ENCODE measurements at places on chromosomes 2 and 18.

DNA sequence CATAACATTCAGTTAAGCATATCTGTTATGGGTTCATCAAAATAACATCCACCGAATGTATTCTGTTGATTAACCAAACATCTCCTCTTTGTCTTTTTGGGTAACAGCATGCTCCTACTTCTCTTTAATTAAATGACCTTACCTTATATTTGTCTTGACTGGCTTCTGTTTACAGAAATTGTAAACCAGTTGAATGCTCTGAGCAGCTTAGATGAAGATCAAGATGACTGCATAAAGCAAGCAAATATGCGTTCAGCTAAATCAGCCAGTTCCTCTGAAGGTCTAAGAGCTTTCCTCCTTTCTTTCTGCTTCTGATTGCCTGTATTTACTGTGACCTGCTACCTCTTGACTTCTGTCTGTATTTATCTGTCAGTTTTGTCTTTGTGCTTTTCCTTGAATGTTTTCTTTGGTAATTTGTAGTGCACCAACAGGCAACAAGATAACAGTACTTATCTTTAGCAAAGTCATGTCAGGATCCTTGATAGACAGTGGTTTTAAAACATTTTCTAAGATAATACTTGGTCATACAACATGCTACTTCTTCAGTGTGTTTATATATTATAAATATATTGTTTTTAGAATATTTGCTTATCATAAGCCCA is 152.8 kb downstream of the EHBP1 start:
- no peak for DNase-seq

- peak; percentile 22 for DNase-seq
Measured at GRCh38 chr2:126634273-126634861, 21.6 kb upstream of the GYPC start.

DNA sequence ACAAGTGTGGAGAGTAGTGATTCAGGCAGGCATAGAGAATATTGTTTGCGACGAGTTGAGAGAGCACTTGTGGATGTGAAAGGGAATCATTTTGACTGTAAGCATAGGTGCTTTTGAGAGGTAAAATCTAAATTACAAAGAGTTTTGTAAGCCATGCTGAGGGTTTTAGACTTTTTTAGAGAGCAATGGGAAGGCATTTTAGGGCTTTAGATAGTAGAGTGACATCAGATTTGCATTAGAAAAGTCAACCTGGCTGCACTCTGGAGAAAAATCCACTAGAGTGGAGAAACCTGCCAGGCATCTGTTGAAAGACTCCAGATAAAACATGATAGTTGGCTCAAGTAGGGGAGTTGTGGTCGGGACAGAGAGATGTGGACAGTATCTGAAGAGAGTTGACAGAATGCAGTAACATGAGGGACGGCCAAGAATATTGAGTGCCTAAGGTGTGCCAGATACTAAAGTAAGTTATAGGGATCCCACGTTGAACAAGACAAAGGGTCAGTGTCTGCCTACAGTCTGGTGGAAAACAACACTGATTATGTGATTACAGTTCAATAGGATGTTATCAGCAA is 91.7 kb upstream of the MYO3B start:
- no peak for DNase-seq

GRCh38 chr18:24443870-24444269 is 16.6 kb upstream of the HRH4 start:
- no peak for DNase-seq

DNA sequence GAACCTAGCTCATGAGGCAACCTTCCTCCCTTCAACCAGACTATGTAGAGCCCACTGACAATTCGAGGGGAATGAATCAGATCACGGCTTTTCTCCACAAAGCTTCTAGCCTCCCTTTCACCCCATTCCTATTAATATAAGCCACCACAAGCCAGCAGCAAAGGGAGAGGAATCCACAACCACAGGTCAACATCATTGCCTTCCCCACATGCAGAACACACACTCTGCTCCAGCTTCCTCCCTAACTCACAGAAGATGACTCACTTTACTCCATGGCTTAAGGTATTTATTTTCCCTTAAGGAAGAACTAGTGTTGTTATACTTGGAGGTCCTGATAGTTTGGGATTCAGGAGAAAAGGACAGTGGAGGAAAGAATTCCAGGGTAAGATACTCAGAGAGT is 272.2 kb downstream of the C1D start:
- peak; percentile 89 for DNase-seq

GRCh38 chr2:51410331-51410730 is 378.4 kb upstream of the NRXN1 start:
- no peak for DNase-seq

- no peak for DNase-seq
Measured at GRCh38 chr2:132522901-132523300, 106.3 kb downstream of the GPR39 start.

GRCh38 chr18:31819106-31819924 is 58.6 kb upstream of the SLC25A52 start:
- DNase-seq: peak; percentile 56

GRCh38 chr2:210452194-210452593 is 24.4 kb downstream of the LANCL1 start:
- no peak for DNase-seq

- DNase-seq: peak; percentile 72
Measured at GRCh38 chr2:160279813-160280465, 79.9 kb upstream of the ITGB6 start.

DNA sequence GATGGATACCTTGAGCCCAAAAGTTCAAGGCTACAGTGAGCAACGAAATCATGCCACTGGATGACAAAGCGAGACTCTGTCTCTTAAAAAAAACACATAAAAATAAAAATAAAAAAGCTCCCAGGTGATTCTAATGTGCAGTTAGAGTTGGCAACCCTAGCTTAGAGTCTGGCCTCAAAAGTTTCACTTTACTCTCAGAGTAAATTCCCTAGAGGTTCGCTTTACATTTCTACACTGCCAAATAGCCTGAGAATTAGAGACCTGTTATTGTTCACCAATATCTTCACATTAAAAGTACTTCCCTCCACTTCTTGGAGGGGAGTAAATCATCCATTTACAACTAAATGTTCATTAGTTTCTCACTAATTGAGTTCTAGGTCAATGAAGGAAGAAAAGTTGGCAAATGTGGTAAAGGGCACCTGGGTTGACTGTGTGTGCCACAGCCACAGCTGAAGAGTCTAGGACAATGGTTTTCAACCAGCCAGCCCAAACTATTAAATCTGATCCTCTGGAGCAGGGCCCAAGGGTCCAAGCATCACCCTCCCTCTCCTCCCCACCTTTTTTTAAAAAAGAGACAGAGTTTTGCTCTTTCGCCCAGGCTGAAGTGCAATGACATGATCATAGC is 15.2 kb upstream of the TMEM37 start:
- no peak for DNase-seq

DNA sequence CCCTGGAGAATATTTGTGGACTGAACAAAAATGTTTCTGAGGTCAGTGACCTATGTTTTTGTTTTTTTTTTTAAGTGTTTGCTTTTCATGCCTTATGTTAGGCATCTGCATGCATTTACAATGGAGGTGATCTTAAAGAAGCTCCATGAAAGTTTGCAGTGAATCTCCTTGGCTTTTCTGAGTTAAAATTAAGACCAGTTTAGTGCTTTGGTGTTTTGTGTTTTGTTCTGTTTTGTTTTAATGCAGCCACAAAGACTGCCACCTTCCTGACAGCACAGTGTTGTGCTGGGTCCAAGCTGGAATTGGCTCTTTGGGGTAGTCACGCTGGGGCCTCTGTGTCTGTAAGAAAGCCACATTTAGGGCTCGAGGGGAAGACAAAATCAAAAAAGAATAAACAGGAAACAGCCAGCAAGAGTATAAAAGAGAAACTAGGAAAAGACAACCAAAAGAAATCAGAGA is 396.2 kb downstream of the ARHGAP15 start:
- no peak for DNase-seq

- DNase-seq: no peak
Measured at GRCh38 chr2:55408918-55409868, 10.5 kb downstream of the CCDC88A start.

GRCh38 chr2:128455721-128456050 is 137.0 kb upstream of the HS6ST1 start:
- no peak for DNase-seq

- DNase-seq: no peak
Measured at GRCh38 chr2:105896765-105897163, 152.1 kb downstream of the NCK2 start.

DNA sequence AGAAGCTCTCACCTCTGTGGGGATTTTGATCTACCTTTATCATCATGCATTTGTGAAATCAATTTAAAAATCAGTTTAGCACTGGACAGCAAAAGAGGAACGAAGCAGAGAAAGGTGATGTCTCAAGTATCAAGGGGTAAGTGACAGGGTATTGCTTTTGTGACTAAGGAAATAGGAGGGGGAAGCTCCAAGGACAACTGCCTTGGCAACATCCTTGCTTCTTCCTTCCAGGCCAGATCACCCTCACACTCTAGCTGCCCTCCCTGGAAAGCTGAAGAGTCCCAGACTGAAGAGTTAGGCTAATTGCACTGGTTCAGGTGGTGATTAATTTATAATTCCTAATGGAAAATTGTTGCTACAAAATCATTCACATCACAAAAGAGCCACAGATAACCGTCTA is 859.1 kb upstream of the ACVR2A start:
- no peak for DNase-seq

DNA sequence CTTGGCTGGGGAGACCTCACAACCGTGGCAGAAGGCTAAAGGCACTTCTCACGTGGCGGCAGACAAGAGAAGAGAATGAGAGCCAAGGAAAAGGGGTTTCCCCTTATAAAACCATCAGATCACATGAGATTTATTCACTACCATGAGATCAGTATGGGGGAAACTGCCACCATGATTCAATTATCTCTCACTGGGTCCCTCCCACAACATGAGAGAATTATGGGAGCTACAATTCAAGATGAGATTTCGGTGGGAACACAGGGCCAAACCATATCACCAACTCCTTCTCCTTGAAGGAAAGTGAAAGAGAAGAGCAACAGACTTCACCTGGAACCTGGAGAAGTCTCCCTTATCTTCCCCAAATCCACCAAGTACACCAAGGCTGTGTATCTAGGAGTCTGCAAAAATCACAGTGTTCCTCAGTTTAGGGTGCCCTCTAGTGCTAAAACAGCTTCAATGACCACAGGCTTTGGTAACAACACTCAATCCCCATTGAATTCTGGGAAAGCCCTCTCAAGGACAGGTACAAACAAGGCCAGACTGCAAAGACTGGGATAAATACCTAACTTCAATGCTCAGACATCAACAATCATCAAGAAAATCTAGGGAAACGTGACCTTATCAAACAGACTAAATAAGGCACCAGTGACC is 148.8 kb upstream of the SRD5A2 start:
- peak; percentile 45 for DNase-seq

- no peak for DNase-seq
Measured at GRCh38 chr2:47254464-47254863, 99.4 kb upstream of the STPG4 start.

GRCh38 chr2:127891811-127892210 is 6.1 kb upstream of the AMMECR1L start:
- DNase-seq: peak; percentile 20

GRCh38 chr2:240764605-240765004 is 55.4 kb downstream of the KIF1A start:
- DNase-seq: no peak

DNA sequence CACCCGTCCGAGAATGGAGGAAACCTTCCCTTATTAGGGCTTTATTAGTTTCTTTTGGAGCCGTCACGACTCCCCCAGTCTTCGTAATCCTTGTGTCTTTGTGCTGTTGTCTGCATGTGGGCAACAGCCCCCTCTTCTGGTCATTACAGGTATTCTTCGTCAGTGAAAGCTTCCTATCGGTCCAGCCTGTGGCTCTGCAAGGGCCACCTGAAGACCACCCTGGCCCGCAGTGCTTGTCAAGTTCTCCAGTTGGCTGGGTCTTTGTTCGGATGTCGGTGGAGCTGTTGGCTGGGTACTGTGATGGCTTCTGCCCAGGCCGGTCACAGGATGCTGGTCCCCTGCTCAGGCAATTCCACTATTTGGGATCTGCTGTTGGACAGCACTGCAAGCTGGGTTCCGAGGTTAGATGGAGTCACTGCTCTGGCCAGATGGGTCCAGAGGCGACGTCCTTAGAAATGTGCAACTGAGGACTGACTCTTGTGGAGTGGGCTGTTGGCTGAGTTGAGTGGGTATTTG is 19.2 kb downstream of the E2F6 start:
- peak; percentile 38 for DNase-seq

- no peak for DNase-seq
Measured at GRCh38 chr18:70693246-70693645, 404.4 kb downstream of the SOCS6 start.

DNA sequence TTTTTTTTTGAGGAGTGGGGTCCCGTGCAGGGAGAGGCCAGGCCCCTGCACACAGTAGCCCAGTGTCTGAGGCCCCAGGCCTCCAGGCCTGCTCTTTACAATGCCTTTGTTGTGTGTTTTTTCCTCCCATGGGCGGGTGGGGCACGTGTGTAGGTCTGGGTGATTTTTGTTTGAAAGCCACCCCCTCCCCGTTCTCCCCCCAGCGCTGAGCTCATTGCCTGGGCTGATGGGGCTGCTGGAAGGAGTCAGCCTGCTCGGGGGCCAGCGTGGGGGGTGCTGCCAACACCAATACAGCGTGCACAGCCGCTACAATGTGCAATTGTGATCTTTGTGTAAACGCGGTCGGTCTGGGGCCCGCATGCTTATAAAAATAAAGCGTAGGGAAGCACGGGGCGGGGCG is 142.7 kb downstream of the DYSF start:
- DNase-seq: no peak

GRCh38 chr2:1736045-1736444 is 8.3 kb downstream of the PXDN start:
- DNase-seq: peak; percentile 59

GRCh38 chr2:5242751-5243150 is 449.4 kb upstream of the SOX11 start:
- DNase-seq: no peak

- DNase-seq: no peak
Measured at GRCh38 chr2:238406221-238406997, 20.3 kb upstream of the ASB1 start.

GRCh38 chr18:39843546-39843945 is 2111.5 kb upstream of the PIK3C3 start:
- no peak for DNase-seq

- no peak for DNase-seq
Measured at GRCh38 chr2:88859461-88859860, 168.0 kb downstream of the RPIA start.

- DNase-seq: no peak
Measured at GRCh38 chr18:35267809-35268208, 22.2 kb downstream of the ZSCAN30 start.

- no peak for DNase-seq
Measured at GRCh38 chr2:217314021-217314460, 454.2 kb upstream of the TNP1 start.

GRCh38 chr2:234496835-234497593 is at the start of gene ARL4C:
TSS of gene ARL4C (minus strand) at chr2:234497081. CDS start at chr2:234496586, 495 bp downstream.
- peak; percentile 61 for DNase-seq

GRCh38 chr2:9703701-9704221 is 73.0 kb upstream of the YWHAQ start:
- peak; percentile 94 for DNase-seq

DNA sequence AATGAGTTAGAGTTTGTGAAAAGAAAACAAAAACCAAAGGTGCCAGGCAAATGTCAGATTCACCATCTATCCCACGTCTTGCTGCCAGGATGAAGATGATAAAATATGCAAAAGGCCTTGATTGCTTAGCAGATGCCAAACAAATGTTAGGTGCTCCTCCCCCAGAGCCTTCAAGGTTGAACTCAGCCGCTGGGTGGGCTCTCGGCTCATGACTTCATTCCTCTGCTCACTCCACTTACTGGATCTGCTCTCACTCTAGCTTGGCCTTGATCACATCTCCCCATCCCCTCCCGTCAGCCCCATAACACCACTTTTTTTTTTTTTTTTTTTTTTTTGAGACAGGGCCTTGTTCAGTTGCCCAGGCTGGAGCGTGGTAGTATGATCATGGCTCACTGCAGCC is 38.5 kb downstream of the SH2D6 start:
- no peak for DNase-seq

GRCh38 chr2:236510034-236510433 is 59.6 kb upstream of the ACKR3 start:
- no peak for DNase-seq
